ENCODE measurements at places on chromosomes 13 and 19.

DNA sequence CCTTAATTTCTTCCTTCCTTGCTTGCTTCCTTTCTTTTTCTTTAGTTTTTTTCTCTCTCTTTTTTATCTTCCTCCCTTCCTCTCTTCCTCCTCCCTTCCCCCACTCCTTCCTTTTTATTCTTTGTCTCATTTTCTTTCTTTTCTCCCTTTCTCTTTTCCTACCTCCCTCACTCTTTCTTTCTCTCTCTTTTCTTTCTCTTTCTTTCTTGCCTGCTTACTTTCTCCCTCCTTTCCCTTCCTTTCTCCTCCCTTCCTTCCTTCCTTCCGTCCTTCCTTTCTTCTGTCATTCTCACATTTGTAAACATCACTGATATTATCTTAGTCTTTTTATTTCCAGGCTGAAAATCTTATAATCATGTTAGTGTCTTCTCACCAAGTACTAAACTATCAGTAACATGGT lies 38.8 kb downstream of the SLITRK5 start:
- DNase-seq, result no peak

- no peak for DNase-seq
Measured at GRCh38 chr19:14377883-14378328, 3.3 kb upstream of the ADGRE5 start.

DNA sequence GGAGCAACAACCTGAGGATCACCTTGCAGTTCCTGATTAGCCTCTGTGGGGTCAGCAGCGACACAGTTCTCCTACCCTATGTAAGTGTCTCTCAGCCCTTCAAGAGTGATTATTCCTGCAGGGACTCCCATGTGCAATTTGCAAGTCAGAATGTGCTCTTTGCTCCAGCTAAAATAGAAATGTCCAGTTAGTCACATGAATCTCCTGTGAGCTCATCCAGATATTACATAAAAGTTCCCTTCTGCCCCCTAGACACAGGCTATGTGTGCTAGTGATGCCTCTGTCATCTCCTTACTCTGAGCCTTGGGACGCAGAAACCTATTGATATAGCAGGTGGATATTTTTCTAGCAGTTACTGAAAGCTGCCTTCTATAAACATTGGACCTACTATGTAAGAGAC lies 105.5 kb downstream of the ZAR1L start:
- no peak for DNase-seq

- no peak for DNase-seq
Measured at GRCh38 chr19:1540365-1540925, 16.6 kb downstream of the PLK5 start.

GRCh38 chr13:99119656-99120055 lies 81.0 kb upstream of the UBAC2 start:
- no peak for DNase-seq

GRCh38 chr19:45008552-45008951 lies 7.3 kb downstream of the RELB start:
- no peak for DNase-seq

- no peak for DNase-seq
Measured at GRCh38 chr19:7870571-7871436, 3.4 kb downstream of the PRR36 start.

DNA sequence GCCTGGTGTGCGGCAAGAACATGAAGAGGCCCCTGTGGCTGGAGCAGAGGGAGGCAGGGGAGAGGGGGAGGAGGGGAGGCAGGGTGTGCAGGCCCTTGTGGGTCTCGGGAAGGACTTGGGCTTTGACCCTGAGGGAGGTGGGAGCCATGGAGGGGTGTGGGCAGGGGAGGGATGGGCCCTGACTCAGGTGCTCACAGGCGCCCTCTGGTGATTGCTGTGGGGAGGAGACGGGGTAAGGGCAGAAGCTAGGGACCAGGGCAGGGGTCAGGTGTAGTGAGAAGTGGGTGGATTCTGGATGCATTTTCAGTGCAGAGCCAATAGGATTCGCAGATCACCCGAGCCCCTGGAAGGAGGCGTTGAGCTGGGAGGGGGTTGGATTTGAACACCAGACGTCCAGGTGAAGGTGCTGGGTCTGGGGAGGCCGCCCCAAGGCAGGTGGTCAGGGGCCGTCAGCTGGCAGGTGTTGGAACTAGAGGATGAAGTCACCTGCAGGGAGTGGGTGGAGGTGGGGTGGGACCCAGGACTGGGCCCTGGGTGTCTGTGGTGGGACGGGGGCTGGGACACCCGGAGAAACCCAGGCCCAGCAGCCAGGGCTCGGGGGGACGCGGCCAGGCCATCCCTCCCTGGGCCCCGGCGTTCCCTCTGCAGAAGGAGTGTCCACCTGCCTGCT lies 185.4 kb downstream of the KDM4B start:
- no peak for DNase-seq

DNA sequence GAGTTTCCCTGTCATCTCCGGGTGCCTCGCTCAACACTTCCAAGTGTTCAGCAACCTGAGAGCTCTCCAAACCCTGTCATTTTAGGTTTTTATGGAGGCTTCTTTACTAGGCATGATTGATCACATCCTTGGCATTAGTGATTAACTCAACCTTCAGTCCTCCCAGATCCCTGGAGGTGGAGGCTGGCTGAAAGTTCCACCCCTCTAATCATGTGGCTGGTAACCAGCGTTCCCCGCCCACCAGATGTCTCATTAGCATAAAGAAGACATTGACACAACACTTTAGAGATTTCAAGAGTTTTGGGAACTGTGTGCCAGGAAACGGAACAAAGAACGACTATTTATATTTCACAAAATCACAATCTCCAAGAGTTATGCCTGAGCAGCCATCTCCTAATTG lies 71.1 kb upstream of the RGCC start:
- DNase-seq, result no peak

DNA sequence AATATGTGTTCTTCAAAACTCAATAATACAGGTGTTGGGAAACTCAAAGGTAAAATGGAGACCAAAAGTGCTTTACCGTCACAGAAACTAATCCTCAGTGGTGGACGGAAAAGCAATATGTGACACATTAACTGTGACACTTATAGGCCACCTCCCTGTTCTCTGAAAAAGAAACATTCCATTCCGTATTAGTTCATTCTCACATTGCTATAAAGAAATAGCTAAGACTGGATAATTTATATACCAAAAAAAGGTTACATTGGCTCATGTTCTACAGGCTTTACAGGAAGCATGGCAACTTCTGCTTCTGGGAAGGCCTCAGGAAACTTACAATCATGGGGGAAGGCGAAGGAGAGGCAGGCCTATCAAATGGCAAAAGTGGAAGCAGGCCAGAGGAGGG lies 435.3 kb upstream of the HTR2A start:
- no peak for DNase-seq

DNA sequence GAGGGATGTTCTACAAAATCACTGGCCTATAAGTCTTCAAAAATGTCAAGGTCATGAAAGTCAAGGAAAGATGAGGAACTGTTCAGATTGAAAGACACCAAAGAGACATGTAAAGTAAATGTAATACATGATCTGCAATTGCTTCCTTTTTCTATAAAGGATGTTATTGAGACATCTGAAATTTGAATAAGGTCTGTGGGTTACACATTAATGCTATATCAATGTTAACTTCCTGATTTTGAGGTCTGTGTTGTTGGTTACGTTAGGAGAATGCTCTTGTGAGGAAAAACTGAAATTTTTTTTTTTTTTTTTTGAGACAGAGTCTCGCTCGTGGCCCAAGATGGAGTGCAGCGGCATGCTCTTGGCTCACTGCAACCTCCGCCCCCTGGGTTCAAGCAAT lies 197.4 kb downstream of the RGCC start:
- DNase-seq, result no peak

Data from amniotic stem cell (primary cell).